IgD-negative memory B cell (primary cell): ENCODE measurements at places on chromosomes 5 and 9. TPM values are rescaled to one million over a fixed set of nuclear protein-coding genes. Genes with fewer than 3 reads are reported as not detected.

Gene CYLC2
- not detected for polyA plus RNA-seq

Gene ALDH1A1
- polyA plus RNA-seq = 0.10 TPM

Gene ANKRD18A
- not detected for polyA plus RNA-seq

Gene ZNF366
- not detected for polyA plus RNA-seq

Gene RLN2
- 5.1 TPM for polyA plus RNA-seq

Gene NFIB
- not detected for polyA plus RNA-seq

Gene BBLN
- 145 TPM for polyA plus RNA-seq

Gene SLC25A2
- not detected for polyA plus RNA-seq

Gene PCDHB10
- not detected for polyA plus RNA-seq

Gene SPATA31A3
- polyA plus RNA-seq = not detected

Gene WWC1
- polyA plus RNA-seq = 0.09 TPM

Gene GRIA1
- polyA plus RNA-seq = not detected

Gene PCDHGB2
- polyA plus RNA-seq = 0.21 TPM

Gene DNAH5
- not detected for polyA plus RNA-seq
